Right forelimb (tissue), 1 donor: ENCODE measurements at places on chromosomes 7 and 10.

- no peak for DNase-seq
These were observed 1049.9 kb downstream of the REEP3 start for GRCh38 chr10:64571056-64571455.

DNA sequence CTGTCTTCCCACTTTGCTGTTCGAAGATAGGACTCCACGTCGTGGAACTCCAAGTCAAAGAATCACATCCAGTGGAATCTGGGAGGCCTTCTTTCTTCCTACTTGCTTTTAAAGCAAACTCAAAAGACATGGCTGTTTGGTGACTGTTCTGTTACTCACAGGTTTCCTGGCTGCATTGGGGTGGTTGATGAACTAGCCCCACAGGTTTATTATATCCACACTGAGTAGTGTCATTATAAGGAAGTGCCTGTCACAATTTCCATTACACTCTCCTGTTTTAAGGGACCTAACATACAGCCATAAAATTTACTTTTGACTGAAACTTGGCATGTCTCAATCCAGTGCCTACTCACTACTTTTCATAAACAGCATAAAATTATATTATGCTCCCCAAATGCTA lies 287.3 kb upstream of the SP4 start:
- DNase-seq: no peak

DNA sequence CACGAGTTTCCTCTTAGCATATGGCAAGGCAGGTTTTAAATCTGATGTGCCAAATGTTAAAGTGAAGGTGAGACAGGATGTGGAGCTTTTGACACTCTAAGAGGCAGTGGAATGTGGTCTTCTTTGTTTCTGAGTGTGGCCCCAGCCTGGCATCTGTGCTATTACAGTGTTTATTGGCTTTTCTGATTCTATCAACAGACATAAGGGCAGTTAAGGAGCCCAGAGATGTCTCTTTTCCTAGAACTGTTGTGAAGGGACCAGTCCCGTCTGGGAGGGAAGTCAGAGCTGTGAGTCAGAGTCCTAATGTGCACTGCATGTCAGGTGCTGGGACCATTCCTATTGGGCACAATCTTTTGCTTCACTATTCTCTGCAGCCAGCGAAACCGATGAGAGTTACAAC lies 32.5 kb downstream of the TRUB1 start:
- no peak for DNase-seq

DNA sequence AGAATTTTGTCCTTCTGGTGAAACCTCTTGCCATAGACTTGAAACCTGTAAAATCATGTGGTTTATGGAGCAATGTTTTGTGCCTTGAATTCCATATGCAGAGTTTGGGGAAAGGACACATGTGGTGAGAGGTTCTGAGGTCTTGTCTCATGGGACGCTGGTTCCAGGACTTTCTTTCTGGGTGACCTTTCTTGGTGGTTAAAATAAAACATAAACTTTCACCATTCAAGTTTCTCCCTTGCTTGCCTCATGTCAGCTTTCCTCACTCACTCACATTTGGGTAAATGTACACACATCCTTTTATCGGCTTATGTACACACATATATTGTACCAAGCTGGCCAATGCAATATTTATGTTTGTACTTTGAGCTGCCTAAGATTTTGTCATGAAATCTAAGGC lies 144.9 kb upstream of the CELF2 start:
- no peak for DNase-seq

DNA sequence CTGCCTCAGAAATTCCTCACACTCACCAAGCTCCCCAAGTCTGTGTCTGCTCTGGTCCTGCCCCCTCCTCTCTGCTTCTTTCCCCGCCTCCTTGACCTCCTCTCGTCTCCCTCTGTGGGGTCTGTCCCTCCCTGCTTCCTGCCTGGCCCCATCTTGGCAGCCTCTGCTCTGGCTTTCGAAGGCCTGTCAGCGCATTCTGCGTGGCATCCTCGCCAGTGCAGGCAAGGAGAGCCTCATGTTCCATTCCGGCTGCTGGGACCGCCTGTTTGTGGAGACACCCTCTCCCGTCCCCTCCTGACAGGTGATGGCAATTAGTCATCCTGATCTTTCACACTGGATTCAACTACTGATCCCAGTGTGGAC lies 51.7 kb upstream of the COL13A1 start:
- no peak for DNase-seq

GRCh38 chr7:121796381-121796780 lies 76.6 kb upstream of the PTPRZ1 start:
- no peak for DNase-seq

- no peak for DNase-seq
These were observed 19.4 kb downstream of the NRAP start for GRCh38 chr10:113644185-113645120.

DNA sequence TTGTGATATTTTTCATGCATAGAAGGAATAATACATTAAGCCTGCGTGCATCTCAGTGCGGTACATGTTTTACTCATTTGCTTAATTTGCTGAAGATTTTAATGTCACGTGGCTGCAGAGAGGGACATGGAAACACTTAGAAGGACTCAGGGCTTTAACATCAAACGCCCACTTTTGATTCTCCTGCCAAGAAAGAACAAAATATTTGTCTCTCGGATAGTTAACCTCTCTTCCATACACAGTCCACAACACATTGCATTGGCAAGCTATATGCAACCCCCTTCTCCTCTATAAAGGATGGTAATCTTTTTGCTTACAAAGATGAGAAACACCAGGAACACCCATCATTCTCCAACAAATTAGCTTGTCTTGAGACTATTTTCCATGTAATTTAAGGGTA lies 148.0 kb upstream of the NRP1 start:
- no peak for DNase-seq

DNA sequence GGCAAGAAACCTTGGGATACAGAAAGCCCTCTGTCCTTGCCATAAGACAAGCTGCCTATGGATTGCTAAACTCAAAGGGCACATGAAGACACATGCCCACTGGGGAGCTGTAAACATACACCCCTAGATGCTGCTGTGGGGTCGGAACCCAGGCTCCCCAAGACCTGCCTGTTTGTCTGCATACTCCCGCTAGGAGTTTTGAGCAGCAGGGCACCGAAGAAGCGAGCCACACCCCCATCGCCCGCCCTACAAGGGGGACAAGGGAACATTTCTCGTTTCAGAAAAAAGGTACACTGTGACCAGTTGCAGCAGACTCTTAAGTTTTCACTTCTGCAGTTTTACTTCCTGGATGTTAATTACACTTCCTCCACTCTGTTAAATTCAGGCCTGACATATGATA lies 680.2 kb upstream of the GHITM start:
- no peak for DNase-seq
